NCI-H345 (cell line): ENCODE measurements at places on chromosomes 6 and 20.

GRCh38 chr6:95364016-95364604 is 213.2 kb upstream of the MANEA start:
- peak; percentile 36 for DNase-seq

GRCh38 chr6:33843131-33844121 is 39.6 kb upstream of the MLN start:
- DNase-seq = no peak

DNA sequence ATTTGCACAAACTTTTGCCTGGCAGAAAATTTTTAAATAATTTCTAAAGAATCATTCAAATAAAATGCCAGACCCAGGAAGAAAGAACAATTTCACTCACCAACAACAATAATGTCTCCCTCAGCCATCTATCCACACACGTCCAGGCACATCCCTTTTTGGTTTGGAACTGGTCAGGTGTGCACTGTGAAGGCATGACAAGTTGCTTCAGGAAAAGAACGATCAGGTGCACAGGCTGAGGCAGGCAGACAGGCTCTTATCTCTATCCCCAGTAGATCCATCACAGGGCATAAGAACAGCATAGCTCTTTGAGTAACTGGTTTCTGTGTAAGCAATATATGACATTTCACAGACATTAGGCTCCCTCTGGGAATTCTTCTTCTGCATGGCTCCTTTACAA is 18.1 kb upstream of the NXT1 start:
- no peak for DNase-seq

DNA sequence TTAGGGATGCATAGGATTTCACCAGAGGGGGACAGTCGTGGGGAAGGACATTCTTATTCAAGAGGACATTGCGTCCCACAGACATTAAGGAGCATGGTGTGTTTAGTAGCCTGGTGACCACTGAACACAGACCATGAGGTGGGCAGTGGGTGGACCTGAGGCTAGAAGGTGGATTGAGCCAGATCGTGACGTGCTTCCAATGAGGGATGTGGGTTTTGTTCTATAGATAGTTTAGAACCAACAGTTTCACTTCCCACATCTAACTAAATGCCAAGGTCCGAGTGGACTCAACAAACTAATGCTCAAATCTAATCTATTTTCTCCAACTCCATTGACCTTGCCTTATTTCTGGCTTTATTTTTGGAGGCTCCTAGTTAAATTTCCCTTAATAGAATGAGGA is 58.5 kb downstream of the OGFRL1 start:
- no peak for DNase-seq

DNA sequence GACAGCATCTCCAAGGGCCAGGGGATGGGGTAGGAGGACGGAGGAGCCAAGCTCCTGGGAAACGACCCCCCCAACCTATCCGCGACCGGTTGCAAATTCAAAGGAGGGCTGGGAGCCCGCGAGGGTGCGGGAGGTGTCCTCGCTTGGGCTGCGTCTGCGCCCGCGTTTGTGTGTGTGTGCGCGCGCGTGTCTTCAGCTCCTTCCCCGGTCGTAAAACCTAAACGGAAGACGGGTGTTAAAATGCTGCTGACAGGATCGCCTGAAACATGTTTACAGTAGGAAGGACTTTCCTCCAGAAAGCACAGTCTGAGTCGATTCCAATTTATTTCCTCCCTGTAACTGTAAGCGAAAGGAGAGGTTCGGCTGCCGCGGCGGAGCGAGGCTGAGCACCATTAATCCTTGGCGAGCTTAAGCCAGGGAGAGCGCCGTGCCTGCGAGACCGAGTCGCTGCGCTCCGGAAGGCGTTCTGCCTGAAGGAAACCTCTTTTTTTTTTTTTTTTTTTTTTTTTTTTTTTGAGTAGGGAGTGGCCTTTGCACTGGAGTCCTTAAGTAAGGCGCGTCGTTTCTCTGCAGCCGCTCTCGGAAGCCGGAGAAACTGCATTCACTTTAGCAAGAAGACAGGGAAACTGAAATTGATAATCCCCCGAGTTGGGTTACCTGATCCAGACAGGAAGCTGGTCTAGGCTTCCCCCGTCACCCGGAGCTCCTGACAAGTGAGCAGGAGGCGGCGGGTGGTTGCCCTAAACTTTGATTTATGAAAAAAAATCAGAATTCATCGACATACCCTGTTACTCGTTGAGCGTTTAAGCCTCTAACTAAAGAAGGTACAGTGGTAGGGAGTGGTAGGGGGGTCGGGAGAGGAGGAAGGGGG is 4.8 kb upstream of the SOX4 start:
- peak; percentile 79 for DNase-seq

DNA sequence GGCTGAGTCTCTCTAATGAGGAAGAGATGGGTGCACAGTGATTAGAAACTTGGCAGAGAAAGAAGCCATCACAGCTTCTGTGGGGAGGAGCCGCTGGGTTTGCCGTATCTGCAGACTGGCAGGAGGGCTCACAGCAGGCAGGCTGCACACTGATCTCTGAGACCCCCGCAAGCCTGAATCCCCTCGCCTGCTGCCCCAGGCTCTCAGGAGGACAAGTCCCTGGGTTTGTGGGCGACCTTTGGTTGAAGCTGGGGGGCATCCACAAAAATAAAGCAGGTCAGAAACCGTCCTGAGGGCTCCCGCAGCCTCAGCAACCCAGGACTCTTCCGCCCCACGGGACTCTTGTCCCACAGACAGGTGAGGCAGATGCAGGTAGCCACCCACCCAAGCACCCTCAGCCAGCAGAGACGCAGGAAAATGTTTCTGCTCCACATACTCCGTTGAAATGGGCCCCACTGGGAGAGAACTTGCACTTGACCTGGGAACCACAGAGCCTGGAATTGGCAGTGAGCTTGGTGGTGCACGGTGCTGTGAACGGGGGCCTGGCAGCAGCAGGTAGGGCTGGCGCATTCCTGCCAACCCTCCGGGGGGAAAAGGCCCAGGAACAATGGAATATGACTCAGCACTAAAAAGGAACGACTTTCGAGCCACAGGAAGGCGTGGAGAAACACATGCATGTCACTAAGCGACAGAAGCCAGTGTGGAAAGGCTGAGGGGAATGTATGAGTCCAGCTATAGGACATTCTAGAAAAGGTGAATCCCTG is 89.9 kb downstream of the YTHDF1 start:
- no peak for DNase-seq

DNA sequence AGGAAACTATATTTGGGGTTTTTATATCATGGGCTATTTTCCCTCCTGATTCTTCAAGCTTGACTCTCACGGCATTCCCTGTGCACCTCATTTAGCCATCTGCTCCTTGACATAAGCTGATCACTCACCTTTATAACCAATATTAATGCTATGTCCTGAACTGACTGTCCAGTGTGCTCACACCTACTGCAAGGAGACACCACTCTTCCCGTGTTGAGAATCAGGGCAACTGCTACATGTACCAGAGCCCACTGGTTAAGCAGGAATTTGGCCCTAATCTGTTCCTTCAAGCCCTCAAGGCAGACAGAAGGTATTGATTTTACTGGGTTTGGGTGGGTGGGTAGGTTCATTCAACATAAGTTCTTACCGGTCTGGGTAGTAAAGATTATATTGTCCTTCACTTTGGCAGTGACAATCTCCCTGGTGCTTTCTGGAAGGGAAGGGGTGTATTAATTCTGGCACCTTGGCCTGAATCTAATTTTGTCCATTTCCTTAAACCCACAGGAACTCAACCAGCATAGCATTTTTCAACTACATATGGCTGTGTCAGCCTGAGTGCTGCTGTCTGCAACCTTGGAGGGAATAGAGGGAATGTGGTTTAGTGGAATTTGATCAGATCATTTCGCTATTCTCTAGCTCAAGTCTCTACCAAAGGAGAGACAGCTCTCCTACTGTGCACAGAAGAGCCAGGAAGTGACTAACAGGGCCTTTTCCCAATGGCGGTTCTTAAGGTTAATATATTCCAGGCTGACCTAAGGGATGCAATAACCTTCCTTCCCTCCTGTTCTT is 293.2 kb downstream of the BTBD9 start:
- DNase-seq = no peak

GRCh38 chr20:48877304-48877703 is 44.2 kb upstream of the ARFGEF2 start:
- DNase-seq = no peak

DNA sequence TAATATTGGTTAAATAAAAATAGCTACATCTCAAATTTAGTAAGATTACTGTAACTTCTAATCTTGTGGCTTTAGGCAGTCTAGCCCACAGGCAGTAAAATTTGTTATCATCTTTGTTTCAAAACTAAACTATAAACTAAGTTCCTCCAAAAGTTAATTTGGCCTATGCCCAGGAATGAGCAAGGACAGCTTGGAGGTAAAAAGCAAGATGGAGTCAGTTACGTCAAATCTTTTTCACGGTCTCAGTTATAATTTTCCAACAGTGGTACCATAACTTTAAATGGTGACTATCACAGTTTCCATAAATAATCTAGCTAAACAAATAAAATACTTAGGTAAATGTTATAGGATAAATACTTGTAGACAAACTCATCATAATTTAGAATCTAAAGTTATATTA is 63.0 kb downstream of the AGPAT4 start:
- no peak for DNase-seq

DNA sequence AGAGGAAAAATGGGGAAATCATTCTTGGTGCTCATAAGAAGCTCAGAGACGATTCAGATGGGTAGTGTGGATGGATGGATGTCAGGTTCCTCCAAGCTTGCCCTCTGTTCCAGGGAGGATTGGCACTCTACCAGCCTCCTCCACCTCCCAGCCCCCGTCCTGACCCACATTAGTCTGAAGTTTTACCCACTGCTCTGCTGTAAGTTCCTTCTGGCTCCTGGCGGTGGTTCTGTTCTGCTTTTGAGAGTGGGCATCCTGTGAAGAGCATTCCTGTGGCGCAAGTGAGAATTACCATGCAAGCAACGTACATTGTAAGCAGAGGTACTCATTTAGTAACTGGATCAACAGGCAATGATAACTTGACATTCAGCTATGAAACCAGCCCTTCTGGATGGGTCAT is 103.4 kb downstream of the SYNDIG1 start:
- no peak for DNase-seq

DNA sequence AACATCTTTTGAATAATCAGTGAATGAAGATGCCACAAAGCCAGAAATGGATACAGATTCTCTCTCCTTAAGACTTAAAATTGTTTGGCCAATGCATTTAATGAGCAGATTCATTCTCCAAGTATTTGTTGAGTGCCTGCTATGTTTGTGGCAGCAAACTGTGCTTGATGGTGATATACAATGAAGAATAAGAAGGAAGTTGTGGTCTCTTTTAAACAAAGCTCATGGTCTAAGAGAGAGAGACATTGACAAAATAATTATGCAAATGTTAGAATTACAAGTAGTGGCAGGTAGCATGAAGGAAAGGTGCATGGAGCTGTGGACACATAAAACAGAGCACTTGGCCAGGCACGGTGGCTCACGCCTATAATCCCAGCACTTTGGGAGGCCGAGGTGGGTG is 28.3 kb downstream of the NFATC2 start:
- no peak for DNase-seq
